ENCODE measurements at places on chromosomes 4 and X.

DNA sequence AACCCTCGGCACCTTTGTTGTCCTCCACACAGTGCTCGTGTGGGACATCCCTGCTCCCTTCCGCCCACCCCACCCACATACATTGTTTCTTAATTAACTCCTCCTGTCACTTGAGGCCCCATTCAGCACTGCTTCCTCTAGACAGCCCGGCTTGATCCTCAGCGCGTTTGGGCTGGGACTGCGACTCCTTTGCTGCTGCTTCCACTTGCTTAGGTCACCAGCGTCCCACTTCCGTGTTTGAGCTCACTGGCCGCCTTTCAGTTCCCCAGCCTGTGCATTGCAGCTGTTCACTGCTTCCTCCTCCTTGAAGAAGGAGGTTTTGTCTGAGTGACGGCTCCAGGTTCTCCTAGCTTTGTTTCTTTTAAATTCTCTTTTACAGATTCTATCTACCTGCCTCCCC is 16.1 kb downstream of the RNF4 start:
- DNase-seq, result peak; percentile 49

GRCh38 chrX:115452251-115452650 is 108.7 kb upstream of the PLS3 start:
- no peak for DNase-seq

DNA sequence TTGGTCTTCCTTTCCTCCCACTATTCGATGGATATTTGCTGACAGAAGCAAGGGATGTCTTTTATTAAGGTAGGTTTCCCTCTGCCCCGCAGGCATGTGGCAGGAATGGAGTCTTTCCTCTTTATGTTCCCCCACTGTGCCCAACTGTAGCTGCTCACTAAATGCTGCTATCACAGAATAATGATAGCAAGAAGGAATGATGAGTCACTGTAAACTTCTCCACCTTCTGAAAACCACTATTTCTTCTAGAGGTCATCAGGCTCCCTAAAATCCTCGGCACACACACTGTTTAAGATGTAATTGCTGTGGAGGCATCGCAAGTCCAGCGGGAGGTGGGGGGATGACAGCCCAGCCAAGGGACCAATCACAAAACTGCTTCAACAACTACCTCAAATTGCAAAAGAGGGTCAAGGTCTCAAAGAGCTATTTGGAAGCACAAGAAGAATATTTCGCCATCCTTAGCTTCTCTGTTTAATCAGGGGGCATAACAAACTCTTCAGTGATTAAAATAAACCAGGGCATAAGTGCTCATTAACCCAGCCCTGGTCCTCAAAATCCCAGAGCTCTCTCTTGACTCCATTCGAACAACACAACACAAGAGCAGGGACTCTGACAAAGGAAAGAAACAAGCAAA is 13.9 kb downstream of the QDPR start:
- DNase-seq, result no peak

DNA sequence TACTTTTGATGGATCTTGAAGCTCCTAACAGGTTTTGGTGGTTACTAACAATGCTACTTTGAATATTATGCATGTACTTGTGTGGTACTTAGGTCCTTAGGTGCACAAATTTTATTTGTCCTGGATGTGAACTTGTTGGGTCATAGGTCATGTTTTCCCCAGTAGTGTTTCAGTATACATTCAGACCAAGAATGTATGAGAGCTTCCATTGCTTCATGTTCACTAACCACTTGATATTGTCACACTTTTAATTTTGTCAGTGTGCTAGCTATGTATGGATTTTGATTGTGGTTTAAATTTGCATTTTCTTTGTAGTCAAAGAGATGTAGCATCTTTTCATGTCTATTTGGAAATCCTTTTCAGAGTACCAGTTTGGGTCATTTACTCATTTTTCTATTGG is 32.2 kb downstream of the CLCN3 start:
- no peak for DNase-seq

DNA sequence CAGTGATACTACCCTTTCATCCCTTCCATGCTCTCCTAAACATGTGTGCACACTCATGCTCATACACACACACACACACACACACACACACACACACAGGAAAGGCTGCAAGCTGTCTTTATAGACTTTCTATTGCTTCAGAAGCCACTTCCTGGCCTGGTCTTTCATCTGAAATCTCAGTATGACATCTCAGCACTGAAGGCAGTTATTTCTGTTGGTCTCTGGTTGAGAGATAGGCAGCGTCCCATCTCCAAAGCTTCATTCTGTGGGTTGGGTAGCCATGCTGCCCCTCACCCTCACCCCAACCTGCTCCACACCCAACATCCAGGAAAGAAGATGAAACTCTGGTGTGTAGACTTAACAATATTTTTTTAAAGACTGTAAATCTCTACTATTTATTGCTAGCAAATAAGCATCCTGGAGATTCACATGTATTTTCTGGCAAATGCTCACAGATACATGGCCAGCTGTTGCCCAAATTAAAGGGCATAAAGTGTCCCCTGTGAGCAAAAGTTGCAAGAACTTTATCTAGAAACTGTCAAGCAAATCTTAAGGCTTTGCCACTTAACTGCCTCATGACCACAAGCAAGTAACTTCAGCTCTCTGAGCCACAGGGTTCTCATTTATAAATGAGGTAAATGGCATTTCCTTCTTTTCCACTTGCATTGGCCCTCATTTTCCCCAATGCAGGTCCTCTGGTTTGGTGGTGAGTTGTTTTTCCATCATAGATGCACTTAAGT is 189.8 kb upstream of the AFF2 start:
- DNase-seq, result peak; percentile 3

- DNase-seq, result no peak
Measured at GRCh38 chr4:152936446-152937335, 568 bp downstream of the FHDC1 start.

DNA sequence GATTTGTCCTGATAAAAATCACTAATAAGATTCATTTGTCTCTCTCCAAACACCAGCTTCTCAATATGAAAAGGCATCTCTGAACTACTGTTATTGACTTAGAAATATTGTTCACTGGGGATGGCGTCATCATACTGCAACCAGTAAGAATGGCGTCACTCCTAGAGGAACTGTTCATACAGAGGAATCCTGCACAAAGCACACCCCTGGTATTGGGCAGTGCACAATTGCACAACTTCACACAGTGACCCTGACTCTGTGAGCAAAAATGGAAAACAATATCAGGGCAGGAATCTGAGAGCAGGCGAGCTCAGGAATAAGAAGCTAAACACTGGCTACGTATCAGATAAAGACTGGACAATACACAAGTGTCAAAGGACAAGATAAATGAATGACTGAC is 66.7 kb upstream of the PNPLA4 start:
- DNase-seq, result no peak

- DNase-seq, result no peak
Measured at GRCh38 chr4:170979736-170980135, 833.5 kb upstream of the GALNTL6 start.

DNA sequence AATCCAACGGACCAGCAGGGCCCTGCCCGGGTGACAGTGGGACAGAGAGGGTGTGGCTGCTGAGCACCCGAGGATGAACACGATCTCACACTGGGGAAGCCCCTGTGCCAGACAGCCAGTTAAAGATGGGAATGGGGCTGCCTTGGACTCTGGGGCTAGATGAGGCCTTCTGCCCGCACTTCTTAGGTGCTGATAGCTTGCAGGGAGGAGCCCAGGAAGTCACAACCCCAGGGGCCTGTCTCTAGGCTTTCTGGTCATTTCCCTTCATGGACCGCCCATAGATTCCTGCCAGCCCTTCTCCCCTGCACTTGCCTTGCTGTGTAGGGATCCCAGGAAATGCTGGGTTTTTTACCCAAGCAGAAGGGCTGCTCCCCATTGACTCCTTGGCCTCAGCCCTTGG is 6.2 kb downstream of the ZNF275 start:
- no peak for DNase-seq

DNA sequence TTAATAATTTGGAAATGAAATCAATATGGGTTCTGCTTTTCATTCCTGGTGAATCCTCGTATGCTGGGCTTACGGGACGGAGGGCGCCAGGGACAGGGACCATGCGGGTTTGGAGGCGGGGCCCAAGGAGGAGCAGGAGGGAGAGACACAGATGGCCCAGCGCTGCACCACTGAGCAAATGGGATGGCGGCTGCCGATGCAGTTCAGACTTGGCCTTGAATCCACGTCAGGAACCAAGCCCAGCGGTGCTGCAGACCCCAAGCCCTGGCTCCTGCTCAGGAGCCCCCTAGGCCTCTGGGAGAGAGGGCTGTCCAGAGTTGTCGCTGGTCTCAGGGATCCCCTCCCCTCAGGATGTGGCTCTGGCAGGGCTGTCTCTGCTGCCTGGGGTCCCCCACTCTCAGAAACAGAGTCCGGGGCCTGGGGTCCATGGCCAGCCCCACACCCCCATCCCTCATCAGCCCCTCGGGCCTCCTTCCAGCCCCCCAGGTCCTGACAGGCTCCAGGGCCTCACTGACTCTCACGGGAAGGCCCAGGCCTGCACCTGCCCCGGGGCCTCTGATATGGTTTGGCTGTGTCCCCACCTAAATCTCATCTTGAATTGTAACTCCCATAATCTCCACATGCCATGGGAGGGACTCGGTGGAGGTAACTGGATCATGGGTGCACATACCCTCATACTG is 75.2 kb downstream of the FAM53A start:
- DNase-seq, result no peak

GRCh38 chrX:109390556-109390955 is 91.3 kb downstream of the GUCY2F start:
- no peak for DNase-seq

DNA sequence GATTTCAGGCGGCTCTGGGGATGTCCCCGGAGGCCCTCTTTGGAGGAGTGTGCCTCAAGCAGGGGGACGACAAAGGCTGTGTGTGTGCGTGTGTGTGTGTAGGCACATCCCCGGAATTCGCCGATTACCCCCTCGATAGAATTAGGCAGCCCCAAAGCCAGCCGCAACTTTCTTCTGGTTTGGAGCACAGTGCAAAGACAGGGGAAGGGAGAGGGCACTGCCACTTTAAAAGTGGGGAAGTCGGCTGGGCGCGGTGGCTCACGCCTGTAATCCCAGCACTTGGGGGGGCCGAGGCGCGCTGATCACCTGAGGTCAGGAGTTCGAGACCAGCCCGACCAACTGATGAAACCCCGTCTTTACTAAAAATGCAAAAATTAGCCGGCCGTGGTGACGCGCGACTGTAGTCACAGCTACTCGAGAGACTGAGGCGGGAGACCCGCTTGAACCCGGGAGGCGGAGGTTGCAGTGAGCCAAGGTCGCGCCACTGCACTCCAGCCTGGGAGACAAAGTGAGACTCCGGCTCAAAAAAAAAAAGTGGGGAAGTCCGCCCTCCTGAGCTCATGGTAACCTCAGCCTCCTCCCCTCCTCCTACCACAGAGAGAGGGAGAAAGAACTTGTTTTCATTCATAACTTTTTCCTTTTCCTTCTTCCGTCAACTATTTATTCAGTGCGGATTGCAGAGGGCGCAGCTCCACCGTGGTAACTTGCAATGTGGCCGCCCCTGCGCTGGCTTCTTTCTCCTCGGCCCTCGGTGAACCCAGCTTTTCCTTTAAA is 2.4 kb downstream of the SPRY1 start:
- DNase-seq, result peak; percentile 5

- no peak for DNase-seq
Measured at GRCh38 chr4:88570001-88570400, 22.3 kb upstream of the HERC3 start.

DNA sequence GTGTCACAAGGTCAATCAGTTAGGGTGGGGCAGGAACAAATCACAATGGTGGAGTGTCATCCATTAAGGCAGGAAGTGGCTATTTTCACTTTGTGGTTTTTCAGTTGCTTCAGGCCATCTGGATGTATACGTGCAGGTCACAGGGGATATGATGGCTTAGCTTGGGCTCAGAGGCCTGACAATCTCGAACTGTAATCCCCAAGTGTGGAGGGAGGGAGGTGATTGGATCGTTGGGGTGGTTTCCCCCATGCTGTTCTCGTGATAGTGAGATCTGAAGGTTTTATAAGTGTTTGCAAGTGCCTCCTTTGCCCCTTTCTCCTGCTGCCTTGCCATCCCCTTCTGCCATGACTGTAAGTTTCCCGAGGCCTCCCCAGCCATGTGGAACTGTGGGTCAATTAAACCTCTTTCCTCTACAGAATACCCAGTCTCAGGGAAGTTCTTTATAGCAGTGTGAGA is 36.7 kb upstream of the STS start:
- DNase-seq, result no peak

DNA sequence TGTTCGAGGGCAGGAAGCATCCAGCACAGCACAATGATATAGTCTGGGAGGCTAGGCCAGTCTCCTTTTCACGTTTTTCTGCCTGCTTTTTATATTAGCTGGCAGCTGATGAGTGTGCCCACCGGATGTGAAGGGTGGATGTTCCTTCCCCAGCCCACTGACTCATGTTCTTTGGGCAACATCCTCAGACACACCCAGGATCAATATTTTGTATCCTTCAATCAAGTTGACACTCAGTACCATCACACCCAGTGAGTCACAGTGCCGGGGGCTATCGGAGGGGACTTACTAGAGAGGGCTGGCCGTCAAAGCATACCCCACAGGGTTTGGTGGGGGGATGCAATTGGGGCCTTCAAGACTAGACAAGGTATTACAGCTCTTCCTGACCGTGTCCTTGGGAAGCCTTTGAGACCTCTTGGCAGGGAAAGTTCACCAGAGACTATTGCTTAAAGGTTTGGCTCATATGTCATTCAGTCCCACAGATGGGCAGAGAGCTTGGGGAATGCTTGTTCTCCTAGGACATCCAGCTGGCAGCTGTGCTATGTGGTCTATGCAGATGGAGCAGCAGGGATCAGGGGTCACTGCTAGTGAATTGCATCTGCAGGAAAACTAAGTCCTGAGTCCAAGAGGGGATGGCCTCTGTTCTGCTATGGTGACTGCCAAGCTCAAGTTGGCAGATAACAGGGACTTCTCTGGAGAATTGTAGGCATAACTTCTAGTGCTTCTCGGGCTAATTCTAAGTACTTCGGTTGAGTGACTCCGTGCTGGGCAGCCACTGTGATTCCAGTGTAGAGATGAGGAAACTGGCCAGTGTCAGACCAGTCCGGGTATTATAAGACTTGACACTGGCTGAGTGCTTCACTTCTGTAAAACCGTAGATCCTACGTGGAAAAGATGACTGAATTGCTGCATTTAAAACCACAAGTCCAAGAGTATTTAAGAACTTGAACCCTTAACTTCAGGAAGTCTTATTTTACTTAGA is 12.9 kb upstream of the WDR1 start:
- DNase-seq, result no peak

- no peak for DNase-seq
Measured at GRCh38 chrX:151694661-151695582, at the start of gene PRRG3. TSS of gene PRRG3 (plus strand) at chrX:151695458. CDS start at chrX:151698815, 3,357 bp downstream.

DNA sequence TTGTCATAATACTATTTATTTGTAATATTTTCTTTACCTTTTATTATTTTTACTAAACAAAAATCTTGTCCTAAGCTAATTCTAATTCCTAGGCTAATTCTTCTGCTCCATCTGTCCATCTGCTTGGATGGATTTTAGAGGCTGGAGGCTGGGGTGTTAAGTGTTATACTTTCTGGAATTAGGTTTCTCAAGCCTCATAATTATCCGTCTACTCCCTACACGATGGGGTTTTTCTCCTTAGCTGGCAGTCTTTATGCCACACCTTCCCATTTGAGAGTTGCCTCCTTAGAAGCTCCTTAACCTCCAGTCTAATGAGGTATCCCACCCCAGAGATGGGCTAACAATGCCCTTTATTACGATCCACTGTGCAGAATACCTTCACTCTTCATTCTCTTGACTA is 37.6 kb upstream of the LGI2 start:
- no peak for DNase-seq

All from activated CD8-positive, alpha-beta memory T cell treated with anti-CD3 and anti-CD28 coated beads for 1 hour (primary cell).